ENCODE measurements at places on chromosomes 3 and 15.

DNA sequence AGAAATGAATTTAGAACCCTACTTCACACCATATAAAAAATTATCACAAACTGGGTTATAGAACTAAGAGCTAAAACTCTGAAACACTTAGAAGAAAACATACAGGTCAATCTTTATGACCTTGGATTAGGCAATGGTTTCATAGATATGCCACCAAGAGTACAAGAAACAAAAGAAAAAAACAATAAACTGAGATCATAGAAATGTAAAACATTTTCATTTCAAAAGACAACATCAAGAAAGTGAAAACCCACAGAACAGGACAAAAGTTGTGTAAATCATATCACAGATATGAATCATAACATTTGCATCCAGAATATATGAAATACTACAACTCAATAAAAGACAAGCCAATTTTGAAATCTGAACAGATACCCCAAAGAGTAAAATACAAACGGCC, 72.4 kb downstream of the TBL1XR1 start:
- no peak for DNase-seq

GRCh38 chr15:79314811-79315210, 3.9 kb downstream of the TMED3 start:
- DNase-seq, result no peak

- DNase-seq, result no peak
Observed at GRCh38 chr3:107988460-107989175, 102.2 kb downstream of the CD47 start.

- no peak for DNase-seq
Observed at GRCh38 chr3:195591220-195591619, 7.5 kb upstream of the APOD start.

- DNase-seq, result no peak
Observed at GRCh38 chr15:68638953-68639515, 60.2 kb downstream of the CORO2B start.

DNA sequence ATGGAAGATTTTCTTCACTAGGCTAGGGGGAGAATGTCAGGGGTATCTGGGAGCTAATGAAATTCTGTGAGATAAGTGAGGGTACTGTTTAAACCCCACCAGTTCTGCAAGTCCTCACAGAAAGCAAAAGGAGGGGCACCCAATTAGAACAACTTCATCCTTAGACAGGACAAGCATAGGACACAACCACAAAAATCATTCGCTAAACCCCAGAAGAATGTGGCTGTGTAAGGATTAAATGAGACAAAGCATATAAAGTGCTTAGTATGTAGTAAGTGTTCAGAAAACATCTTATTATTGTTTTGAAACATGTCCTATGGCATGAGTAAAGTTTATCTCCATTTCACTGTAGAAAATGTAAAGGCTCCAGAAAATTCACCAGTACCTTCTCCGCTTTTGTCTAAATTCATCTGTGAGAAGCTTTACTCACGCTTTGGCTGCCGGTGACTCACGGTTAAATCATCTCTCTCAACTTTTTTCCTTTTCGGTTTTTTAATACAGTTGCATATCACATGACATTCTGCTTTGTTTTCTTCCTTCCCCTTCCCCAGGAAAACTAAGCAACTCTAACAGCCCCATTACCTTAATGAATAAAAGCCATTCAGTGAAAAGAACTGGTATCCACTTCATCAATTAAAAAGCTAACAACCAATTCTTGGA, 1.7 kb downstream of the CLRN1 start:
- DNase-seq, result no peak

All from stimulated activated CD4-positive, alpha-beta T cell treated with anti-CD3 and anti-CD28 coated beads, Interleukin-15, amount 100 ng/mL, for 1 hour (primary cell).